RKO (cell line): ENCODE measurements at places on chromosomes 7 and 10.

DNA sequence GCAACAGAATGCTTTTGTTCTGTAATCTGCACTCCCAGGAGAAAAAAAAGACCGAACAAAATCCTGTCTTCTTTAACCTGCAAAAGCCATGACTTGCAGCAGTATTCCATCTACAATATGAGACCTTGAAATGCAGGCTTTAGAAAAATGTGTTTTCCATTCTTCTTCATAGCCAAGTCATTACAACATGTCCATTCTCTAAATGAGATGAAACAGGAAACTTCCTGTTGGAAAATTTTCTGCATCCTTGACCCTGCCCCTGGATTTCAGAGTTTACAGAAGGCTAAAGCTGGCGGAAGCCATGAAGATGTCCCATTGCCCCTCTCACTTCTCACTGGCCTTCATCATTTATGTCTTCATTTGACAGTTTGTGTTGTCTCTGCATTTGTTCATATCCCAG, 546.4 kb downstream of the TNS3 start:
- no peak for DNase-seq

GRCh38 chr10:72242675-72243074, 26.6 kb upstream of the ASCC1 start:
- DNase-seq = no peak

GRCh38 chr10:125843603-125844329, 20.4 kb downstream of the BCCIP start:
- DNase-seq = no peak

GRCh38 chr7:134949171-134949570, 37.1 kb upstream of the AGBL3 start:
- DNase-seq = no peak

DNA sequence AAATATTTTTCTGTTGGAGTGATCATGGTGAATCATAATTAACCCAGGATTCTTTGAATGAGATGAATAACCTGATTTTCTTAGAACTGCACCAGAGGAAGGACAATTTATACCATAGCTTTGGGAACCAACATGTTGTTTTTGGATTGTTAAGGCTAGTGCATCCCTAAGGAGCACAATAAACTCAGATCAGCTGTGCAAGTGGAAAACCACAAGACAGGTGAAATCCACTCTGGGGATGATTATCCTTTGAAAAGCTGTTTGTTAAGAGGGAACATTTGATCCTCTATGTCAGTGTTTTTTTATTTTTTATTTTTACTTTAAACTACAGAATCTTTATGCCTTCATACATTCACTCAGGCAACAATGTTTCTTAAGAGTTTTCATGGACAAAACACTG, 232.1 kb upstream of the PCLO start:
- no peak for DNase-seq

DNA sequence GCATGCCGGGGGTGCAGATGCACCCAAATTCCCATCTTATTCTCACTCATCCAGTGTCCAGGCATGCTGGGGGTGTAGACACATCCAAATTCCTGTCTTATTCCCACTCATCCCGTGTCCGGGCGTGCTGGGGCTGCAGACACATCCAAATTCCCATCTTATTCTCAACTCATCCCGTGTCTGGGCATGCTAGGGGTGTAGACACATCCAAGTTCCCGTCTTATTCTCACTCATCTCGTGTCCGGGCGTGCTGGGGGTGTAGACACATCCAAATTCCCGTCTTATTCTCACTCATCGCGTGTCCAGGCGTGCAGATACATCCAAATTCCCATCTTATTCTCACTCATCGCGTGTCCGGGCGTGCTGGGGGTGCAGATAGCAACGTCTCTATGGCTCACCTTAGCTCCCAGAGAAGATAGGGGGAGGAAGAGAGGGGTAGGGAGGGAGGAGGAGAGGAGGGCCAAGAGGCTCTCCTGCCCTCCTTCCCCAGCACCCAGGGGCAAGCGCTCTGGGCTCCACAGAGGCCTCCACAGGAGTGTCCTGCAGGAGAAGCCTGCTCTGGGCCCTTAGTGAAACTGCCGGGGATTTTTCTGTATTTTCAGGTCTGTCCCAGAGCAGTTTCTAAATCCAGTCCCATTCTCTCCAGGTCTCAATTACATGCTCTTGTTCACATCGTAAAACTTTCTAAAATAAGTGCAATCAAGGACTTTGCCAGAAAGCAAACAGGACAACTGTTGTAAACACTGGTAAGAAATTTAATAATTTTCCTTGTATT, 210.8 kb downstream of the DIP2C start:
- no peak for DNase-seq

GRCh38 chr10:47051741-47052238, 140.6 kb downstream of the PTPN20 start:
- no peak for DNase-seq
